ENCODE measurements at places on chromosomes 11 and 22.

GRCh38 chr22:41387341-41387740, 5.6 kb downstream of the TEF start:
- no peak for DNase-seq

GRCh38 chr11:46389450-46390330, 1.9 kb downstream of the CHRM4 start:
- peak; percentile 58 for DNase-seq

DNA sequence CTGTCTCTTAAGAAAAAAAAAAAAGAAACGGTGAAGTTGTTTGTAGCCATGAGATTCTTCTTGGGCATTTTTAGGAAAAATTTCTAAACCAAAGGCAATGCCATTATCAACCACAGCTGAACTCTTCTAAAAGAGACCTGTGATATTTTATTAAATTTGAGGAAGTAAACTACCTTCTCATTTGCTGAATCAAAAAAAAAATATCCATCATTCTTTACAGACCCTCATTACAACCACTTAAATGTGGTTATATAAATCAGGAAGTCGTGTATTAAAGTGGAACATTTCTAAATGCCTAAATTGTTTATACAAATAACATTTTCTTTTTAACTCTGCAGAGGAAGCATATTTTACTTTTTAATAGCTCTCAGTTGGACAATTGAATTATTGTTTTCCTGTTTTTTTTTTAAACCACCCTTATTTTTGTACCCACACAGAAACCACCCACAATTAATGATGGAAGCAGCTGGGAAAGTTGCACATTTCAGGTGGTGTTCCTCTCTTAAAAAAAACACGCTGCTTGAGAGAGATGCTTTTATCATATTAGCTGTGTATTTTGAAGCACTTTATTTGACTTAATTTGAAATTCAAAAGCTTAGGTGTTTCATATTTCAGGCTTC, 91.2 kb downstream of the ARHGAP42 start:
- no peak for DNase-seq

- no peak for DNase-seq
Observed at GRCh38 chr22:30361916-30362650, 5.3 kb downstream of the CCDC157 start.
